ENCODE measurements at places on chromosomes 11 and 22.

DNA sequence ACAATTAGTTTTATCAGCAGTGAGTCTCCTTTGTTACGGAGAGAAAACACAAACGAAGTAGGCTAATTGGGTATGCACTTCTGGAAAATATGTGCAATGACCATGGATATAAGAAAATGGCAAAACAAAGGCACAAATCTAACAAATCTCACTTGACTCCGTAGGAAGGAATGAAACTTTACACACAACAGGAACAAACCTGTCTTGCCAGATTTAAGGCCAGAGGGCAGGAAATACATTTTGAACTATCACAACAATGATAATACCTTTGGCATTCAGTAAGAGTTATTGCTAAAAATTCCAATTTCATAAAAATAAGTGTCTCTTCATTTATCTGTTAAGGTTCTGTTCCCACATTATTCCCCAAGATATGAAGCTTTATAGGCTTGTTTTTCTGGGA is 36.6 kb downstream of the SLC25A17 start:
- no peak for DNase-seq

DNA sequence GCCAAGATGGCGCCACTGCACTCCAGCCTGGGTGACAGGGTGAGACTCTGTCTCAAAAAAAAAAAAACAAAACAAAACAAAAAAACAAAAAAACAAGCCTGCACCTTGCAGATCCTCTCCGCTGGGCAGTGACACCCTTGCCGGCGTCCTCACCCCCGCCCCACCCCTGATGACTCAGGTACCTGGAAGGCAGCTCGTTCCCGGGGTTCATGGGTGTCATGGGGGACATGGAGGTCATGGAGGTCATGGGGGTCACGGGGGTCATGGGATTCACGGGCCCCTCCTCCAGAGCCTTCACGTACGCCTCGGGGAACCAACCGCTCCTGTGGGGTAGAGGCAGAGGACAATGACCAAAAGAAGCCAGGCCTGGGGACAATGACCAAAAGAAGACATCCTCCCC is 3.0 kb upstream of the SLC16A8 start:
- DNase-seq, result no peak

DNA sequence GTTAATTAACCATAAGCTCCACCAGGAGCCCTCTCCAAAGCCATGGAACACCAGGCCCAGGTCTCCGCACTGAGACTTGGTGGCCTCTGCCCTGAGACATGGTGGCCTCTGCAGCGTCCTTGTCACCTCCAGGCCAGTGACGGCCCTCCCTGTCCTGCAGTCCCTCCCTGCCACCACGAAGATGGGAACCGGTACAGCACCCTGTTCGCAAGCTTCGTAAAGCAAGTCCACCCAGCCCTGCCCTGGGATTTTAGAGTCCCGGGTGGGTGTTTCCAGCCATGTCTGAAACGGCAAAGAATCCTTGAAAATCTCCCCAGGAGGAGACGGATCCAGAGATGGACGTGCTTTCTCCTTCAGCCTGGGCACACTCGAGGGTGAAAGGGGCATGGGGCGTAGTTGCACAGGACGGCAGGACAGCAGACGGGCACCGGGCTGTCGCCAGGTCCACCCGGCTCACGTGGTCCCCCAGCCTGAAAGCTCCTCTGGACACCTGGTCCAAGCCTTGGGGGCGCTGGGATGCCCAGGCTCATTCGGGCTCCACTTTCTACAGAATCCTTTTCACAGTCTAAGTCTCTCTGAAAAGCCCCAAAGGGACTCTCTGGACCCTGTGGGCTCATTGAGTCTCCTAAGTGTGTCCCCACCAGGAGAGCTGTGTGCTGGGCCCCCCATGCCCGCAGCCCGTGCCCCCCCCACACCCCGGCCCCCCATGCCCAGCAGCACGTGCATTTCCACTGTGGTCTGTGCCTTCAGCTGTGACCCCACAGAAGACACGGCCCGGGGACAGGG is 456.2 kb downstream of the BRD1 start:
- no peak for DNase-seq

DNA sequence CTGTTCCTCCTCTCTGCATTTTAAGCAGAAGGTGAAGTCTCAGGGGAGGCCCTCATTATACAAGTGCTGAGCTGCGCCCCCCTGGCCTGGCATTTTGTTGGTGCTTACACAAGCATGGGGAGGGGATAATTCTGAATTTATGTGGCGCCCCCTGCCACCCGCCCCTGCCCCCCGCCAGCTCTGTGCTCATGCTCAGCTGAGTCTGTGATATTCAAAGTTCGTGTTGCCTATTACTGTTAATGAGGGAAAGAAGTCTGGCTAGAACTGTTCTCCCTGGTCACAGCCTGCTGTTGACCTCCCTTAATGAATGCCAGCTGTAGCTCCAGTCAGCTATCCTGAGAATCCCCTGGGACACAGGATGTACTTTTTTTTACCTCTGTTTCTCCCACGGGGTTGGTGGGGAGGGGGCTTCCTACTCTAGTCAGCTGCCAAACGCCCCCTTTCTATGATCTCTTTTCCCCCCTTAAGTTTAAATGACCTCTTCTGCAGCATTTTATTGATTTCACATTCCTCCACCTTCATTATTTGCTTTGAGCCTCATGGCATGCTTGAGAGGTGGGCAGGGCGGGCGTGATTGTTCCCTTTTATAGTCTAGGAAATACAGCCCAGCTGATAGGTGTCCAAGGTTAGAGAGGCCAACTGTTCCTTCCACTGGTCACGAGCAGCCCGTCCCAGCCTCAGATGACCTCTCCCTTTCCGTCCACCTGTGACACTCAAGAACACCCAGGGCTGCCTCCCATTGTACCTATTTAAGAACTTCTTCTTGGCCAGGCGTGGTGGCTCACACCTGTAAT is 12.2 kb downstream of the USP2 start:
- DNase-seq, result no peak

- DNase-seq, result no peak
These were observed 267.0 kb downstream of the TBC1D22A start for GRCh38 chr22:47029244-47030074.
